Hematopoietic multipotent progenitor cell treated with erythropoietin and hydrocortisone succinate and interleukin-3 and kit ligand, for 4 days (in vitro differentiated cells): ENCODE measurements at places on chromosomes 6 and 20.

GRCh38 chr20:49904440-49905214, 10.7 kb downstream of the SPATA2 start:
- DNase-seq: no peak

GRCh38 chr20:20466341-20466879, 98.5 kb downstream of the INSM1 start:
- peak; percentile 76 for DNase-seq

DNA sequence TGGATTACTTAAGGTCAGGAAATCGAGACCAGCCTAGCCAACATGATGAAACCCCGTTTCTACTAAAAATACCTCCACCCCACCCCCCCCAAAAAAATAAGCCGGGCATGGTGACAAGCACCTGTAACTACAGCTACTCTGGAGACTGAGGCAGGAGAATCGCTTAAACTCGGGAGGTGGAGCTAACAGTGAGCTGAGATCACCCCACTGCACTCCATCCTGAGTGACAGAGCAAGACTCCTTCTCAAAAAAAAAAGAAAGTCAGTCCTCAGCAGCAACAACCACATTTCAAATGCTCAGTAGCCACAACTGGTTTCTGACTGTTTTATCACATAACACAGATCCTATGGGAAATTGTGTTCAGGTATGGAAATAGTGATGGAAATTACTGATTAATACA, 135.3 kb downstream of the HFE start:
- peak; percentile 63 for DNase-seq

DNA sequence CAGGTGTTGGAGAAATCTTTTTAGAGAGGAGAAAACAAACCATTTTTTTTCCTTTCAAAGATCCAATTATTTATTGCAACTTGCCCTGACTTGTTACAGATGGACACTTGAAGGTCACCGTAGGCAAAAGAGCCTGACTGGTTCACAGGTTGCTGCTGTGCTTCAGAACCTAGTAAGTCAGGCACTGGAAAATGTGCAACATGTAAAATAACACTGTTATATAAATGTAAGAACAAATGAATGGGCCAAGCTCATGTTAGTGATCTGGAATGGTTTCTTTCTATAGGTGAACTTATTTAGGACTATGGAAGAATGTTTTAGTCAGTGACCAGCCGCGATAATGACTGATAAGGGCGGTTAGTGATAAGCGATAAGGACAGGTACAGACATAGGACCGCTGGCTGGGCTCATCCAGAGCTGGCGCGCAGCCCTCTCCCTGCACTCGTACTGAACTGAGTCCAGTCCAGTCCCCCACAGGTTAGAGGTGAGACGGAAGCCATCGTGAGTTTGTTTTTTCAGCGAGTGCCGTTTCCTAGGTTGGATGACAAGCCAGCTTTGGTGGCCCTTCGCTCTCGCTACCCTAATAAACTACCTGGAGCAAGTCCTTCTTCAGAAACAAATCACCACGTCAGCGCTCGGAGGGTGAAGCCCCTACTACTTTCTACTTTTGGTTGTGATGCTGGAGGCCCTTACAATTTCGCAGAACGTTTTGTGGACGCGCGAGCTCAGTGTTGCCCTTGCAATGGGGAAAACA, 94.4 kb upstream of the PRDM1 start:
- DNase-seq: no peak

DNA sequence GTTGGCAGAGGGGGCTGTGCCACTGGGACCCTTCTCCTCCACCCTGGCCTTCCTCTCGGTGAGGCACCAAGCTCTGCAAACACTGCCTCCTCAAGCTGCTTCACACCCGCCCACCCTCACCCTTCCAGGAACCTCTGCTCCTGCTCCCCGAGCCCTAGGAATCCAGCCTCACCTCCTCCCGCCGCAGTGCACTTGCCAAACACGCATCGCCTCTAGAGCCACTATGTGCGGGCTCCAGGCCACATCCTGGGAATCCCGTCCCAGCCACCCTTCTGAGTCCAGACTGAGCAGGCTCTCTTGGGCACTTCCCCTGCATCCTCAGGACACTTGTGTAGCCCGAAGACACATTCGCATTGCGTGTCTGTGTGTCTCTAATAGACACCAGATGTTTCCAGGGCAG, 18.5 kb downstream of the PSMG4 start:
- no peak for DNase-seq

- no peak for DNase-seq
Observed at GRCh38 chr6:135890876-135891275, 39.4 kb downstream of the PDE7B start.

DNA sequence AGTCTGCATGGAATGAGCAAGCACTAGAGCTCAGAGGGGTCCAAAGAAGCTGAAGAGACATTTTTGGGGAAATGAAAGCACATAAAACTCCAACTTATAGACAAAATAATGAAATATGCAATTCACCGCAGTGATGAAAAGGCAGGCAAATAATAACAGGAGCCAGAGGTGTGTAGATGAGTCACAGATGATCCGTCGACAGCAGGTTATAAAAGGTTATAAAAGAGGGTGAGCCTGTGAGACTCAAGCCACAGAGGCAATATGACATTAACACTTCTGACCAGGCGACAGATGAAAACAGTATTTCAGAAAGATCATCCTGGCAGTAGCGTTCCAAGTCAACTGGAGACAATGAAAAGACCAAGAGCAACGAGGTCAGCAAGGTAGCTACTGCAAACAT, 35.8 kb upstream of the ANKRD60 start:
- DNase-seq: no peak

DNA sequence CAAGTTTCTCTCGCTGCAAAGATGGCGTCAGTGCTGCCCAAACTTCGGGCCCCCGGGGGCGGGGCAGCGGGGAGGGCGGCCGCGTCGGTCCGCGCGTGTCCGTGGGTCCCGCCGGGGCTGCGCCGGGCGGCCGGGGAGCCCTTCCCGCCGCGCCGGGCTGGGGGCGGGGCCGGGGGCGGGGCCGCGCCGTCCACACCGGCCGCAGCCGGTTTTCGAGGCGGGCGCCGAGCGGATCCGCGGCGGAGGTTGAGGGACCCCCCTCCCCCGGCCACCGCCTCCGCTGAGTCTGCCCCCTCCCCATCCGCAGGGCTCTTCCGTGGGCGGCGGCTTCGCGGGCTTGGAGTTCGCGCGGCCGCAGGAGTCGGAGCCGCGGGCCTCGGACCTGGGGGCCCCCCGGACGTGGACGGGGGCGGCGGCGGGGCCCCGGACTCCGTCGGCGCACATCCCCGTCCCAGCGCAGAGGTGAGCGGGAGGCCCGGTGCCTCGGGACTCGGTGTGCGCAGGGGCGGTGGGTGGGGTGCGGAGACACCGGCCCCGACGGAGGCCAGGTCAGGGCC, 572 bp downstream of the SLC2A4RG start:
- peak; percentile 57 for DNase-seq

DNA sequence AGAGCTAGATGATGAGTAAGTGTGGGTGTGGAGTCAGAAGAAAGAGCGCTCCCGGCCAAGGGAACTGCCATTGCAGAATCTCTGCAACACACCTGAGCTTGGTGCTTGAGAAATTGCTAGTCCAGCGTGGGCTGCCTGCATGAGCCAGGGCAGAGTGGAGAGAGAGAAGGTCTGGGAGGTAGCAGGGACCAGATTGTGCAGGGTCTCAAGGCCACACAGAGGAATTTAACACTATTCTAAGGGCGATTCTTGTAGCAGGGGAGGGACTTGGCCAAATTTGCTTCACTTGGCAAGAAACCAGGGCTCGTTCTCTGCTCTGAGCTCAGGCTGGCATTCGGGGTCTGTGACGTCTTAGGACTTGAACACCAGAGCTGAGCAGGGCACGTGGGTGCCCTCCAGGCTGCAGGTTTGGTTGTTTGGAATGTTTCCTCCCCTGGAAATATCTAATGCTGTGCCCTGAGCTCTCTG, 53.5 kb downstream of the BCAS4 start:
- no peak for DNase-seq

DNA sequence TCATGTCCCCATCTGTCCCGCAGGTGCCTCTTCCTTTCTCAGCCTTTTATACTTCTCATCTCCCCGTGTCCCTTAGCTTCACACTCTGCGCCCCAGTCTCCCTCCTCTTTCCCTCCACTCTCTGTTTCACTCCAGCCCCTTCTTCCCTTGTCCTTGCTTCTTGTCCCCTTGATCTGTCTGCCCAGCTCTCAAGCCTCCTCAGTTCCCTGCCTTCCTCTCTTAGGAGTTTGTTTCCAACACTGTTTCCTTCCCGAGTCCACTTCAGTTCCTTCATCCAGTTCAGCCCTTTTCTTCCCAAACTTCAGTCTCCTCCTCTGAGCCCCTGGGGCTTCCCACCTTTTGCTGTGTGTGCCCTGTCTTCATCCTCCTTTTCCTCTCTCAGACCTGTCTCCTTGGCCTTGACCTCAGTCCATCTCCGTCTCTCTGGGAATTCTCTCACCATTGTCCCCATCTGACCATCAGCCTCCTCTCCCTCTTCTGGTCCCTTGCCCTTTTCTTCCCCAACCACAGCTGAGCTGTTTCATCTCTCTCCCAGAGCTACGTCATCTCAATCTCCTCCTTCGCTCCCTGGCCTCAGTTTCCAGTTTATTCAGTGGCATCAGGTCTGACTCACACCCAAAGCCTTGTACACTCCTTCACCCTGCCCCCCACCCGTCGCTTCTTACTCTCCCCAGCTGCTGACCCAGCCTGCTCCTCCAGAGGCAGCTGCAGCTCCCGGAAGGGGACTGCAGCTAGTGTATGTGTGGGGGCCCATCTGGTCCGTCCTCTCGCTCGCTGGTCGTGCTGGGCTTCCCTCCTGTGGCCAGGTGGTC, 2.7 kb upstream of the DDR1 start:
- no peak for DNase-seq

DNA sequence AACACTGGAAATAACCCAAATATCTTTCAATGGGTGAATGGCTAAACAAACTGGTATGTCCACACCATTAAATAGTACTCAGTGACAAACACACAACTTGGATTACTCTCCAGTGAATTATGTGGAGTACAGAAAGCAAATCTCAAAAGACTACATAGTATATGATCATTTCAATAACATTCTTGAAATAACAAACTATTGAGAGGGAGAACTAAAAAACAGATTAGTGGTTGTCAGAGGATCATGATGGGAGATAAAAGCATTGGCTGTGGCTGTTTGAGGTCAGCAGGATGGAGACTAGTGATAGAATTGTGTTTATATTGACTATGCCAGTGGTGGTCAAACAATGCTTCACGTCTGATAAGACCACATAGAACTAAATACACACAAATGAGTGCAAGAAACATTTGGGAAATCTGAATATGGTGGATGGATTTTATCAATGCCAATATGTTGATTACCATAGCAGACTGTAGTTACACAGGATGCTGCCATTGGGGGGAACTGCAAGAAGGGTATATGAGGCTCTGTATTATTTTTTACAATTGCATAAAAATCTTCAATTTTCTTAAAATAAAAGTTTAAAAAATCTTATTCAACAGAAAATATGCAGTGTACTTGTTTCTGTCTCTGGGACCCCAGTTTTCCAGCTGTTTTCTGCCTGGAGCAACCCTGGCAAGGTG, 242.0 kb downstream of the TBXT start:
- no peak for DNase-seq

DNA sequence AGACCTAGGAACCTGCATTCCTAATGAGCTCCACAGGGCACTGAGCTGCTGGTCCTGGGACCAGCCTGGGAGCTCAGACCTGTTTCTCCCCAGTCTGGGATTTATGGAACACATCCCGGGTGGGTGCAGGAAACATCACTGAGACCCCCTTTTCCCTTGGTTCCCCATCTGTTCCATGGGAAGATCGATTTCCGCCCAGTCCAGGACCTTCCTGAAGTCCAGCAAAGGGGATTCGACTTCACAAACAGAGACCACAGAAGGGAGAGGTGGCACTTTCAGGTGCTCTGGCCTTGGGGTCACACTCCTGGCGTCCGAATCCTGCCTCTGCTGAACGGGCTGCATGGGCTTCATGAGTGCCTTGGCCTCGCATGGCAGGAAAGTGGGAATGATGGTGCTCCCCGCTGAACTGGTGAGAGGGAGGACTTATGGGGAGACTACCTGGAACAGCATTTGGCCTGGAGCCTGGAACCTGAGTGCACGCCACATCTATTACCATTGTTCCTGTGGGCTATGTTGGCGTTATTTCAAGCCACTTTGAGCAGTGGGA, 296.3 kb downstream of the TAF4 start:
- no peak for DNase-seq

- no peak for DNase-seq
Observed at GRCh38 chr6:53833155-53833554, 38.4 kb downstream of the LRRC1 start.

DNA sequence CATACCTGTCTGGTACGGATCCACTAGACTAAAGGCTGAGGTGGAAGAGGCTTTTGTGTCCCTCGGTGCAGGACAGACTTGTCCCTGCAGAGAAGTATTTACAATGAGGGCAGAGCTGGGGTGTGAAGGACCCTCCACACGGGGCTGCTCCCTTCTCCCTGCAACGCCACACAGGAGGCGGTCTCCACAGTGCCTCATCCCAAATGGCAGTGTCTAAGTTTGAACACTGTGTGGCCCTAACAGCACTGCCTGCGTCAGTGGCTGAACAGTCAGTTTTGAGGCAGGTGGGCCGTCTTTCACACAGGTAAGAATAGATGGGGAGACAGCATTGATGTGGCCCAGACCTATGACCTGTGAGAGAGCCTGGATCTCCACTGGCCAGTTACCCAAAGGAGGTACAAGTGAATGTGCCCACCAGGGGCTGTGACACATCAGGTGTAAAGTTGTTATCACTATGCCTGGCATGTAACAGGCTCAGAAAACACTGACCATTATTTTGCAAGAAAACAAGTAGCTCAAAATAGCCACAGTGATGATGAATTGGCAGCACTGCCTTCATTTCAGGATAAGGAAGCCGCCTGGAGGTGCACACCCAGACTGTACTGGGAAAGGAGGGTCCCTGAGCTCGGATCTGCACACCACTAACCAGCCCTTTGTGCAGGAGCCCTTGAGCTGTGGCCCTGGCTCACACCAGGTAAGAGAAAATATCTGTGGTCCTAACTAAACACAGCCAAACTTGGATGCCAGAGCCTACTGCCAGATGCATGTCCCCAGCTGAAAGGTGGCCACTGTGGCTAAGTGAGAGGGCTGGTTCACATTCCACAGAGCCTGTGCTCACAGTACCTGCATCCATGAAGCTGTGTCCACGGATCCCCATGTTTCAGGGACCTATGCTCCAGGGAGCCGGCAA, 246.7 kb downstream of the DLL1 start:
- DNase-seq: no peak

- DNase-seq: no peak
Observed at GRCh38 chr6:132314432-132314831, 86.8 kb downstream of the MOXD1 start.

- DNase-seq: no peak
Observed at GRCh38 chr6:1395506-1395905, 6.1 kb downstream of the FOXF2 start.

DNA sequence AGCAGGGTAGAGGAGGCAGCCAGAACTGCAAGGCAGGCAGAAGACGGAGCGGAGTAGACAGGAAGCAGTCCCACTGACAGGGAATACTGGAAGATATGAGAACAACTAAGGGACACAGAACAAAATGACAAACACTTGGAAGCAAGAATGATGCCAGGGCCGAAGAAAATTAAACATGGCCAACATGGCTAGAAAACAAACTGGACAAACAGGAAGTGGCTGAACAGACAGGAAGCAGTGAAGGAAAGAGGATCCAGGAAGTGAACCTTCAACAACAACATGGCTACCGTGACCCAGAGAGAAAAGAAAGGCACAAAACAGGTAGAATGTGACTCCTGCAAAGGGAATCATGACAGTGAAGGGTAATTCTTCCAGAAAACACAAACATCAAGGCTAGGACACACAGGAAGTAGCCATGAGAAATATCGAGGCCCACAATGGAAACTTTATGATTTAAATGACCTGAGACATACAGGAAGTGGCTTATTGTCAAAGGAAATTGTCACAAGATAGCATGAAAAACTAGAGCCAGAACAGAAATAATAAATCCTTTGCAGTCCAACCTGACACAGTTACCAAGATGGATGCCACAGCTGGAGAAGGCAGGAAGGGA, 9.1 kb downstream of the COL11A2 start:
- peak; percentile 46 for DNase-seq

- DNase-seq: peak; percentile 23
Observed at GRCh38 chr6:24929242-24929641, 6.5 kb downstream of the RIPOR2 start.
